ENCODE measurements at places on chromosomes 7 and 10. TPM values are rescaled to one million over a fixed set of nuclear protein-coding genes. Genes with fewer than 3 reads are reported as not detected.

Gene TAS2R60
- total RNA-seq = not detected

Gene CYP3A4
- total RNA-seq = not detected

Gene RPEL1
- not detected for total RNA-seq

Gene NCF1
- not detected for total RNA-seq

Gene NXPH1
- total RNA-seq = not detected
